Stimulated activated CD4-positive, alpha-beta T cell treated with anti-CD3 and anti-CD28 coated beads, Interleukin-1b, Interleukin-23, amount 100 ng/mL, for 1 hour (primary cell): ENCODE measurements at places on chromosomes 5 and 9.

GRCh38 chr5:113246361-113246870 lies 188.4 kb downstream of the TSSK1B start:
- no peak for DNase-seq

- DNase-seq, result no peak
These were observed 219.6 kb downstream of the PLK2 start for GRCh38 chr5:58240322-58240721.

- DNase-seq, result no peak
These were observed 50.6 kb downstream of the LHFPL2 start for GRCh38 chr5:78597974-78598371.

- DNase-seq, result no peak
These were observed 94.5 kb downstream of the F2RL2 start for GRCh38 chr5:76528547-76529331.

DNA sequence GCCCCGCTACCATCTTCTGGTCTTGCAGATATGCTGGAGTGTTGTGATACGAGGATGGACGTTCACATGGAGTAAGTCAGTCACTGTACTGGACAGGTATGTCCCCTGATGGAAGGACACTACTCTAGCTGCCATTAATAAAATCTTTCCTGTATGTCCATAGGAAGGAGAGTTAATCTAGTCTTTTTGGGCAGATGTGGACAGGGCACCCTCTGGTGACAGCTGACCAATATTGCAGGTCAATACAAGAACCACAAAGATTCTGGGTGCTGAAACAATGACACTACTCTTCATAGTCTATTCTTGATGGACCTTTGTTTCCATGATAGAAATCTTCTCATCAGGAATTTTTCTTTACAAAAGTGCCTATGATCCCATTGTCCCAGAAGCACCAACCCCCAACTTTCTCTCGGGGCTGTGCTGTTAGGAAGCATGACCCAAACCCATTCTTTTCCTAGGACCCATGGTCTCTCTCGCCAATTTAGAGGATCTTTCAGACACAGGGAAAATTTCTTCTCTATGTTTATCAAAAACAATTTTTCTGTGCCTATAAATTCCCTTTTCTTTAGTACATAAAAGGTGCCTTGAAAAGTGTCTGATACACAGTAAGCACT lies 376.9 kb downstream of the DTWD2 start:
- DNase-seq, result no peak

DNA sequence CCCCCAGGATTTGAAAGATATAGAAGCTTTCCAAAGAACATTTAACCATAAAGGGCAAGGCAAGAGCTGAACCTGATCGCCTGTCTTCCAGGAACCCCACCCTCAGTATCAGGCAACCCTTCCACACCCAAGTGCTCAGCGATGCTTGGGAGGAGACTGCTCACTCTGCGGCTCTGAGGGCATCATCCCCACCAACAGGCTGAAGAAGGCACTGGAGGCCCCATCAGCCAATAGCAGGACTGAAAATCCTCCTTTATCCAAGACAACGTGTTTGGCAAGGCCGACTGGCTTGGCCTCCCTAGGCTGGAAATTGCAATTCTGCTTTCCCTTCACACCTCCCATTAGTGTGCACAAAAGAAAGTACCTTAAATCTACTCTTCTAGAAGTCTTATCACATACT lies 1.4 kb upstream of the PPP2CA start:
- no peak for DNase-seq

DNA sequence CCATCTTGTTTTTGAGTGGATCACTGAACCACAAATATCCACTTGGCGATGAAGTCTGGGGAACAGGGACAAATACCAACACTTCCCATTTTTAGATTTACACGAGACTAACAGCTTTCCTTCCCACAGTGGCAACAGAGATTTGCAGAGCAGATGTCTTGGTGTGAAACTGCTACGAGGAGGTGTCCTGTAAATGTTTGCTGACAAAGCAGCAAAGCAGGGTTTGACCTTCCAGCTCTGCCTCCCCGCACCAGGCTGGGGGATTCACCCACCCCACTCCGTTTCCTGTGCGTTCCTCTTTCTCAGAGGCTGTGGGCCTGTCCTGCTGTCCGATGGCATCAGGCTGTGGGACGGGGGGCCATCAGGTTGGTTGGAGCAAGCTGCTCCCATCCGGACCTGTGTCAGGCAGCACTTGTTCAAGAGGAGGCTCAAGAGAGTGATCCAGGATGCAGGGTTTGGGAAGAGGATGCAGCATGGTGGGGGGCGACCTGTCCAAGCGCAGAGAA lies 693 bp upstream of the RGS3 start:
- no peak for DNase-seq

GRCh38 chr9:4555236-4555635 lies 65.0 kb downstream of the SLC1A1 start:
- DNase-seq, result no peak

GRCh38 chr5:173592050-173592669 lies 24.3 kb downstream of the BOD1 start:
- DNase-seq, result no peak

DNA sequence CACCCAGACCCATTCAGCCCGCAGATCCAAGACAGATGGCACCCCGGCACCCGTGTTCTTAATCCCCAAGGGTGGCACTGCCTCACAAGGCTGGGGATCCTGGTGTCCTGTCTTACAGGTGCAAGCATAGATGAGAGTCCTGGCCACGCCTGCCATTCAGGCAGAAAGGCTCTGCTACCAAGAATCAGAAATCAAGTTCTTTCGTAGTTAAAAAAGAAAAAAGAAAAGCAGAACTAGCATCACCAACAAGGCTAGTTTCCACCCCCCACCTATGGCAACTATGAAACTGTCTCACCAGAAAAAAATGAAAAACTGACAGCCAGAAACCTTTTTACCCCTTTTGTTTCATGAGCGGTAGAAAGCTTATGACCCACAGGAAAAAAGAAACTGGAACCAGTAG lies 170.4 kb downstream of the SYK start:
- no peak for DNase-seq

GRCh38 chr5:57499262-57500050 lies 16.8 kb upstream of the ACTBL2 start:
- no peak for DNase-seq

- DNase-seq, result no peak
These were observed 2.1 kb upstream of the GLIS3 start for GRCh38 chr9:4301971-4302427.

DNA sequence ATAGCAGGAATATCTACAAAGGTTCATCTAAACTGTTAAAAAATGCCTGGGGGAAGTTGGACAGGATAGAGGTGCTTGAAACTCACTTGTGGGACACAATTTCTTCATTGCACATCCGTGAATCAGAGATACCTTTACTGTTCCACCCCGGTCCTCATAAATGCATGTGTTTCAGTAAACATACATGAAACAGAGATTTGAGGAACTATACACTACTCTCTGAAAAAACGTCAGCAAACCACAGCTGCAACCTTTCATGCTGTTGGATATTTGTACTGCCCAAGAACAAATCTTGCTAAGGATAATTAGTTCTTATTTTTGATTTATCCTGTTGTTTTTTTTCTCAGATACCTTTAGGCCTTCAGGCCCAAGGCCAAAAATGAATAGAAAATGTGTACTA lies 337.3 kb downstream of the KDM4C start:
- no peak for DNase-seq

DNA sequence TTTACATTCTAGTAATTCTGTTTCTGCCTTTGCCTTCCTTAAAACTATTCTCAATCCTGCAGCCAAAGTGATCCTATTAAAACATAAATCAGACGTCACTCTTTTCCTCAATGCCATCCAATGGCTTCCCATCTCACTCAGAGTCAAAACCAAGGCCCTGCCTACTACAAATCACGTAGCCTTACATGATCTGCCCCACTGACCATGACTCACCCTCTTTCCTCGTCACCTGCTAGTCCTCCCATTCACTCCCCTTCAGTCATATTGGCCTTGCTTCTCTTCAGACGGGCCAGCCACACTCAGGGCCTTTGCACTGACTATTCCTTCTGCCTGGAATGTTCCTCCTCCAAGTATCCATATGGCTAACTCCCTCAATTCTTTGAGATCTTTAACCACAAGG lies 39.0 kb upstream of the DMXL1 start:
- no peak for DNase-seq

- DNase-seq, result no peak
These were observed 6.3 kb upstream of the DNAJB5 start for GRCh38 chr9:34983209-34983608.

DNA sequence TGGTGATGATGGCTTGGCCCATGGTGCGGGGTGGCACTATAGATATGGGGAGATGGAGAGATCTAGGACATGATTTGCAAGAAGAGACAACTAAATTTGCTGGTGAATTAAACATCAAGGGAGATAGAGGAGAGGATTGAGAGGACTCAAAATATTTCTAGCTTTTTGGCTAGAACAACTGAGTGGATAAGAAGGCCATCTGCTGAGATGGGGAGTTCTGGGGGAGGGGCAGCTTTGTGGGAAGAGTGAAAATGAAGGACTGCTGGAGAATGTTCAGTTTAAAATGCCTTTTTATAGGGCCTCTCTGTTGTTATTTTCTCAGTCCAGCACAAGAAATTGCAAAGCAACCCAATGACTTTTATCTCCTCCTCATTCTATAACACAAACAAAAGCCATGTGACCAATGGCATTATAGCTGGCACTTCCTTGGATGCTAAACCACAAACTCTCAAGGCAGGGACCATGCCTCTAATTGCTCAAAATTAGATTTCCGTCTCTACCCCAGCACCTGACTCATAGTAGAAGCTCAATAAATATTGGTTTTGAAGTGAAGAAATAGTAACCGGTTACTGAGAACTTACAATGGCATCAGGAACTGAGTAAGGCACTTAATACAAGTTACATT lies 29.8 kb downstream of the JAKMIP2 start:
- DNase-seq, result no peak

GRCh38 chr5:35160486-35161116 lies 69.7 kb downstream of the PRLR start:
- no peak for DNase-seq

GRCh38 chr9:1647776-1648175 lies 367.4 kb upstream of the SMARCA2 start:
- no peak for DNase-seq

GRCh38 chr5:114952876-114953275 lies 216.8 kb downstream of the TRIM36 start:
- DNase-seq, result no peak

DNA sequence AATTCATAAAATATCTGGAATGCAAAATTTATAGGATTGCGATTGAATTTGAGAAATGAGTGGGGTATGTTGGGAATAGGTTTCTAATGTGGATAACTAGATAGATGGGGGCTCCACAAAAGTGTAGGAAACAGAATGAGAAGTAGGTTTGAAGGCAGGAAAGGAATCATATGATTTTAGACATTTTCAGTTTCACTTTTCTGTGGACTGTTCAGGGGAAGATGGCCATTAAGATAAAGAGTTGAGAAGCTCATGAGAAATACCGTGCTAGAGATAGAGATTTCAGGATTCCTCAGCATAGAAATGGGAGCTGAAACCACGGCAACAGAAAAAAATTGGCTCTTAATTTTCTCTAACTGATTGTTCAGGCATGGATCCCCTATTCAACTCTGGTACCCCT lies 163.4 kb upstream of the CD180 start:
- no peak for DNase-seq

GRCh38 chr5:72812488-72812887 lies 4.0 kb upstream of the TNPO1 start:
- no peak for DNase-seq

GRCh38 chr9:136014147-136014923 lies 53.2 kb upstream of the UBAC1 start:
- DNase-seq, result no peak

GRCh38 chr5:148966348-148966747 lies 96.5 kb downstream of the SH3TC2 start:
- DNase-seq, result no peak

DNA sequence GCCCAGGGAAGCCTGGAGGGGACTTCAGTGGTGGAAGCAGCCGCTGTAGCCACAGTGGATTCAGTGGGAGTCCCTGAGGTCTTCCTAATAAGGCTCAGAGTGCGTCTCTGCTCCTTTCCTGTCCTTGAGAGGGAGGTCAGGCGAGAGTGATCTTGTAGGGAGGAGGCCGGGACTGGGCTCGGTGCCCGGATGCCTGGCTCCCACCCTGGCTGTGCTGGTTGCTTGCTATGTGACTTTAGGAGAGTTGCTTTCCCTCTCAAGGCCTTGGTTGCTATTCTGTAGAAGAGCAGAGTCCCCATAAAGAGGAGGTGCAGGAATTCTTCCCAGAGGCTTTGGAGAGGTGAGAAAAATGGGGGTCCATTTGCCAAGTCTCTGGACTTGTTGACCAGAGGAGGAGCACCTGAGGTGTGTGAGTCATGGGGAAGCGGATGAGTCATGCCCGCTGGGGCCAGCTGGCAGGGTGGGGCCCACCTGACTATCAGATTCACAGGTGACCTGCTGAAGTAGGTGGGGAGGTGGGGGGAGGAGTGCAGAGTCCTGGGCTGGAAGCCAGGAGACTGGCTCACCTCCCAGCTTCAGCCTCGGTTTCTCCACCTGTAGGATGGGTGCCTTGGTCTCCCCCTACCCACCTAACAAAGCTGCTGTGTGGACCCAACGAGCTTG lies 13.8 kb downstream of the GSN start:
- no peak for DNase-seq

- DNase-seq, result no peak
These were observed 156.6 kb downstream of the SEMA6A start for GRCh38 chr5:116418016-116418415.

DNA sequence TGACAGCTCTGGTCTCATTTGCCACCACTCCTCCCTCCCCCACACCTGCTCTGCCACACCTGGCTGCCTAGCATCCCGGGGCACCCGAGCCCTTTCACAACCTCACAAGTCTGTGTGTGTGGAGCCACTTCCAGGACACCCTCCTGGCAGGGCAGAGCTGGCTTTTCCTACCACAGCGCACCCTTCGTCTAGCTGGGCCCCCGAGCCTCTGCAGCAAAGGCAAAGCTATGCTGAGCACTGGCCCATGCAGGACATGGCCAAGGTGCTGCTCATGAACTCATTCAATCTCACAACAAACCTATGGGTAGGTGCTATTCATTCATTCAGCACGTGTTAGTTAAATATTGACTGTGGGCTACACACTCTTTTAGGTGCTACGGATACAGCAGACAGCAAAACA lies 43.4 kb downstream of the DUSP1 start:
- no peak for DNase-seq

GRCh38 chr9:110809038-110809595 lies 140.5 kb downstream of the MUSK start:
- no peak for DNase-seq

GRCh38 chr9:19642256-19642655 lies 146.6 kb downstream of the SLC24A2 start:
- no peak for DNase-seq

DNA sequence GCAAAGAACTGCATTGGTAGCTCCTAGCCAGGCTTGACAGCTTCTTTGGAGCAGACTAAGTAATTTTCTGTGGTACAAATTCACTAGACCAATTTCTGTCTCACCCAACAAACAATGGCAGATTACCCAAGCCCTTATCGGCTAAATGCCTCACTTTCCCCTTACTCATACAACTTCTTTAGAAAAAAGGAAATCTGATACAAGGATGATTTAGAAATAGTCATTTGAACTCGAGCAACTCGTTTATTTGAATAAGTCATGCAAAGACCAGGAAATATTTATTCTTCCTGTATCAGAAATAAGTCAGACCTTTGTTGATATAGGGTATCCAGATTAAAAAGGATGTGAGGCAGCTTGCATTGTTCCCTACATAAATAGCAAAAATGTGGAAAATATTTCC lies 170.4 kb upstream of the CDH6 start:
- DNase-seq, result no peak

- no peak for DNase-seq
These were observed 2.1 kb downstream of the SCAI start for GRCh38 chr9:125141251-125141650.
